Spleen (tissue), 13 donors: ENCODE measurements at places on chromosomes 13 and 19. TPM values are rescaled to one million over a fixed set of nuclear protein-coding genes. Genes with fewer than 3 reads are reported as not detected.

HCN2 gene
- 0.09 TPM for polyA plus RNA-seq

KCNRG gene
- polyA plus RNA-seq = 0.35 TPM

DNA sequence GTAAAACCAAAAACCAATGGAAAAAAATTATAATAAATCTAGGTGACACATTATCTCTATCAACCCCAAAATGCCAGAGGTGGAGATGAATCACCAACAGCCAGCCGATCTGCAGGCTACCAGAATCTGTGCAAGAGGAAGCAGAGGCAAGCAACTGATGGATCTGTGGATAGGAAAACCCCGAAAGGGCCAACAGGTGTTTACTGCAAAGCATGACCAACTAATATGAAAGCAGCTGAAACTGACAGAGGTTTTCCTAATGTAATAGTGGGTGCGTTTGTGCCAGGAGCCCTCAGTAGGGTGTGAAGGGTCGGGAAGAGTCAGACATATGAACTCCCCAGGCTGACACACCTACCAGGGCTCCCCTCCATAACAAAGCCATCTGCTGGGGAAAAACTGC lies 554.6 kb downstream of the RFC3 start:
- no peak overlapping the region for H3K4me3 ChIP-seq
- no peak for DNase-seq
- no peaks in the 10 kb centered on the region for H3K27me3 ChIP-seq

DNA sequence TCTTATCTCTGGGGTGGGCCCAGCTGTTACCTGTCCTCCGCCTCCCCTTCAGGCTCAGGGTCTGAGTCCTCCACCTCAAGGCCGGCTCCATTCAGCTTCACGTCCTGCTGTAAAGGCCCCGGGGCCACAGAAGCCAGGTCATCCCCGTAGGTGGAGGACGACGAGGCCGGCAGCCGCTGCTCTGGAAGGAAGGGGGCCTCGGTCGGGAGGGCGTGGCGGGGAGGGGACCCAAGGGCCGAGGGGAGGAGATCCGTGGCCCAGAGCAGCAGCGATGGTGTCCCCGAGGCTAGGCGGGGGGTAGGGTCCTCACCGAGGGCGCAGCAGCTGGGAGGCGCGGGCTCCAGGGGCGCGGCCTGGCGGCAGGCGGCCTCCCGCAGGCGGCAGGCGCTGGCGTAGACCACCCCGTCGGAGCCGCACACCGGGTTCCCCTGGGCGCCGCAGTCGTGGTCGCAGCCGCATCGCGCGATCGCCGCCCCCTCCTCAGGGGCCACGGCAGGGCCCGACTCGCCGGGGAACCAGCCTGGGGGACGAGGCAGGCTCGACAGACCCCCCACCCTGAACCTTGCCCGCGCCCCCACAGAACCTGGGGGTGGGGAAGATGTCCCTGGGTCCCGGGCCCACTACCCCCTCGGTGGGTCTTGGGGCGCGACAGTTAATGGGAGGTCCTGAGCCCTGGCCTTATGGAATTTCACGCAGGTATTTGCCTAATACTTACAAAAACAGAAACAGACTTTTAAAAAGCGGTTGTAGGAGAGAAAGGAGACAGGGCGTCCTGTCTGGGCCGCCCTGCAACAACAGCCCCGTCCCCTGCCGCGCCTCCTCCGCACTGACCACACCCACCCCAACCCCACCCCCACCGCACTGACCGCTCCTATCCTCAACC lies 7.6 kb downstream of the F2RL3 start:
- H3K4me3 ChIP-seq = peak overlapping the region; percentile 43
- DNase-seq = peak; percentile 86
- H3K36me3 ChIP-seq = no peaks in the 10 kb centered on the region
- peak overlapping the region; percentile 82 for H3K27ac ChIP-seq

PRTN3 gene
- 0.89 TPM for polyA plus RNA-seq

- H3K36me3 ChIP-seq = no peaks in the 10 kb centered on the region
- no peak overlapping the region for H3K4me3 ChIP-seq
- DNase-seq = no peak
- no peaks in the 10 kb centered on the region for H3K27me3 ChIP-seq
- no peaks in the 10 kb centered on the region for H3K4me1 ChIP-seq
- H3K27ac ChIP-seq = peak overlapping the region; percentile 40
These were observed 513.6 kb downstream of the IRS2 start for GRCh38 chr13:109272595-109273325.

DNA sequence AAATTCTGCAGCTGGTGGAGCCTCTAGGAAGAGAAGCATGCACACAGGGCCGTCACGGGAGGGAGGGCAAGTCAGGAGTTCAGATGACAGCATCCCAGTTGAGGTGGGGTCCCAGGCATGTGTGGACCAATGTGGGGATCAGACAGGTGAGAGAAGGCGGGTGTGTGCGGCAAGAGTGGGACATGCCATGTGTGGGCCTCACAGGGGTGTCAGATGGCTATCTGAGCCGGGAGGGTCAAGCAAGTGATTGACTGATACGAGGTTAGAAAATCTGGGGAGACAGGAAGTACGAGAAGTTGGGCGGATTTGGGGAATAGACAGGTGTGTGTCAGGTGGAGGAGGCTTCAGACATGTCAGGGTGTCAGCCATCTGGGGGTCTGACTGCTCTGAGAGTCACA lies 8.9 kb downstream of the RASGRP4 start:
- H3K27ac ChIP-seq = peak overlapping the region; percentile 53
- DNase-seq = no peak
- H3K4me1 ChIP-seq = peaks cover 8% of the 10 kb centered on the region
- no peak overlapping the region for H3K4me3 ChIP-seq
- H3K27me3 ChIP-seq = no peaks in the 10 kb centered on the region

GRCh38 chr19:4534836-4535658 lies at the start of gene PLIN5:
TSS of gene PLIN5 (minus strand) at chr19:4535224. CDS start at chr19:4534074, 1,150 bp downstream.
- no peaks in the 10 kb centered on the region for H3K36me3 ChIP-seq
- H3K27me3 ChIP-seq = peaks cover 56% of the 10 kb centered on the region
- peak; percentile 87 for DNase-seq
- peak within 1 kb of the TSS; percentile 49 for H3K27ac ChIP-seq
- H3K4me1 ChIP-seq = peaks cover 62% of the 10 kb centered on the region

GRCh38 chr13:27425918-27426630 lies 1.7 kb downstream of the GTF3A start:
- peak overlapping the region; percentile 97 for H3K27ac ChIP-seq
- peaks cover 41% of the 10 kb centered on the region for H3K36me3 ChIP-seq

DNA sequence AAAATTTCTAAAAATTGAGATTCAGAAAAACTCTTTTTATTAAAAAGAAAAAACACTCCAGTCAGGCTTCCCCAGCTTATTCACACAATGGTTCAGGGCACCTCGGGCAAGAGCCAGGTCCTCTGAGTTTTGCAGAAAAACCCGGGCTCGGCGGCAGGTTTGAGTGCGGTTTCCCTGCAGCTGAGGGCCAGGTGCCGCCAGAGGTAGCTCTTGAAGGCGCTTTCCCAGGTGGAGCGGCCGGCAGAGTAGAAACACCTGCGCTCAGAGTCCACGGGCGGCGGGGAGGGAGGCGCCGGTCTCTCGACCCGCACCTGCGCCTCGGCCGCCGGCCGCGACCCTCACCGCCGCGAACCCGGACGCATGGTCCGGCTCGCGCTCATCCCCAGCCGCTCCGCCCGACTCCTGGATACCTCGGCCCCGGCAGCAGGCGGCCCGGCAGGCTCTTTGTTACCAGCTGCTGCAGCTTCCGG lies 444 bp downstream of the PROSER1 start:
- peak overlapping the region; percentile 94 for H3K4me3 ChIP-seq
- H3K4me1 ChIP-seq = peaks cover 63% of the 10 kb centered on the region
- H3K27me3 ChIP-seq = no peaks in the 10 kb centered on the region
- H3K36me3 ChIP-seq = peaks cover 5% of the 10 kb centered on the region

DNA sequence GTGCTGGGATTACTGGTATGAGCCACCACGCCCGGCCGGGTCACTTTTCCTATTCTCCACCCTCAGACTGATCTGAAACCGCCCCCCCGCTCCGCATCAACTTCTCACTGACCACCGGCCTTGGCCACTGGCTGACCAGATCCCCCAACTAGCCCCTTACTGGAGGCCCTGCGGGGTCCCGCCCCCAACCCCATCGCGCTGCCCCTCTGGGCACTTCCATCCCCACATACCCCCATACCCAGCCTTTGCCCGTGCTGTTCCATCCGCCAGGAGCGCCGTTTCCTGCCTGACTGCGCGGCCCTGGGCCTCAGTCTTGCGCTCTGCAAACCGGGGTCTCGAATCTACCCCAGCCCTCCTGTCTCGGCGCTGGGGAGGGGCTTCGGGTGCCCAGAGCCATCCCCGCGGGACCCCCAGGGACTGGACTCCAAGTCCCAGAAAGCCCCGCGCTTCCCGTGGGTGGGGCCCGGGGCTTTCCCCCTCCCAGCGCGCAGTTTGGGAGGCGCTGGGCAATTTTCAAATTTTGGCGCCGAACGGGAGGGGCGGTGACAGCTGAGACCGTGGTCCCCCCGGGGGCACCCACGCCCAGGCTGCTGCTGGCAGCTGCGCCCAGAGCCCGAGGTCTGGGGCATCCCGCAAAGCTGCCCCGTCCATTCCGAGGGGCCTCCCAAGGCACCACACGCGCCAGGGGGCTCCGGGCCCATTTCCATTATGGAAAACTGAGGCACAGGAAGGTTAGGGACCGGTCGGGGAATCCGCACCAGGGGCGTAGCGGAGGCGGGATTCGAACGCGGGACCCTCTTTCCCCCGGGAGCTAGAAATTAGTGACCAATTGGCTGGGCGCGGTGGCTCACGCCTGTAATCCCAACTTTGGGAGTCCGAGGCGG lies 5.2 kb upstream of the LMNB2 start:
- peak overlapping the region; percentile 21 for H3K27ac ChIP-seq
- H3K4me3 ChIP-seq = peak overlapping the region; percentile 19
- DNase-seq = peak; percentile 85
- H3K27me3 ChIP-seq = peaks cover 7% of the 10 kb centered on the region
- no peaks in the 10 kb centered on the region for H3K36me3 ChIP-seq

PGLYRP2 gene
- 0.02 TPM for polyA plus RNA-seq

SBSN gene
- 0.05 TPM for polyA plus RNA-seq

TRPC4 gene
- polyA plus RNA-seq = not detected

DNA sequence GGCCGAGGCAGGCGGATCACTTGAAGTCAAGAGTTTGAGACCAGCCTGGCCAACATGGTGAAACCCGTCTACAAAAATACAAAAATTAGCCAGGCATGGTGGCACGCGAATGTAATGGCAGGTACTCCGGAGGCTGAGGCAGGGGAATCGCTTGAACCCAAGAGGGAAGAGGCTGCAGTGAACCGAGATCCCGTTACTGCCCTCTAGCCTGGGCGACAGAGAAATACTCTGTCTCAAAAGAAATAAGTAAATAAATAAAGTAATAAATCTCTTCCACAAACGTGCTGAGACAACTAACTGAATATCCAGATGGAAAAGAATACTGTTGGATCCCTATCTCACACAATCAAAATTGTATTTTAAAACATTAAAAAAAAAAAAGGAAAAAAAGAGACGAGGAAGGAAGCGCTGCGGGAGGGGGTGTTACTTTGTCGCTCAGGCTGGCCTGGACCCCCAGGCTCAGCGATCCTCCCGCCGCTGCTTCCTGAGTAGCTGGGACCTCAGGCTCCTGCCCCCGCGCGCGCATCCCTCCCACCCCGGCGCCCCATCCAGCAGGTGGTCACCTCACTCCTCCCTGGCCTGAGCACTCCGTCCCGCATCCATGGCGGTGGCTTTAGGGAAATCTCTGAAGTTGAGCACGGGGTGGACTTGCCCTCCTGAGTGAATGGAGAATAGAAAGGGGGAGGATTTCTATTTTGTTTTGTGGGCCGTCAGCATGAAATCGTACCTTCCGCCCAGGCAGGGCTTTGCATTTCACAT lies 628 bp upstream of the ZNF813 start:
- H3K4me1 ChIP-seq = peaks cover 5% of the 10 kb centered on the region
- H3K27ac ChIP-seq = peak overlapping the region; percentile 88
- no peaks in the 10 kb centered on the region for H3K27me3 ChIP-seq
- peak overlapping the region; percentile 60 for H3K4me3 ChIP-seq
- DNase-seq = peak; percentile 80

GRCh38 chr19:56637976-56638555 lies 4.9 kb upstream of the SMIM17 start:
- no peak overlapping the region for H3K27ac ChIP-seq
- DNase-seq = no peak
- H3K27me3 ChIP-seq = peaks cover 15% of the 10 kb centered on the region
